ENCODE measurements at places on chromosomes 3 and 15.
A peak's percentile ranks its signal among the peaks of the same experiment; 100 is the strongest.

GRCh38 chr3:42631620-42632019 is 21.9 kb upstream of the ZBTB47 start:
- DNase-seq: no peak

DNA sequence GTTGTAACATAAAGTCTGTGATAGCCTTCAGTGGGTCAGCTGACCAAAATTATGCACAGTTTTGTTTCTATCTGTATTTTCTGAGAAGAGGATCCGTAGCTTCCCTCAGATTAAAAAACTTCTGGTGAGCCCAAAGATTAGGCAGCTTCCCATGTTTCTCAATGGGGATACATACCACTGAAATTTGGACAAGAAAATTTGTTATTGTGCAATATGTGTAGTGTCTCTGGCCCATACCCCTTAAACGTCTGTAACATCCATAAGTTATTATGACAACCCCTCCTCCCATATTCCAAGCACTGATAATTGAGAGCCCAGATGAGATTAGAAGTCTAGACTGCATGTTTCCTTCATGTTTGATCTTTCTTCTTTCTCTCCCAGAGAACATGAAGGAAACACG is 1.9 kb upstream of the MITF start:
- DNase-seq: no peak

DNA sequence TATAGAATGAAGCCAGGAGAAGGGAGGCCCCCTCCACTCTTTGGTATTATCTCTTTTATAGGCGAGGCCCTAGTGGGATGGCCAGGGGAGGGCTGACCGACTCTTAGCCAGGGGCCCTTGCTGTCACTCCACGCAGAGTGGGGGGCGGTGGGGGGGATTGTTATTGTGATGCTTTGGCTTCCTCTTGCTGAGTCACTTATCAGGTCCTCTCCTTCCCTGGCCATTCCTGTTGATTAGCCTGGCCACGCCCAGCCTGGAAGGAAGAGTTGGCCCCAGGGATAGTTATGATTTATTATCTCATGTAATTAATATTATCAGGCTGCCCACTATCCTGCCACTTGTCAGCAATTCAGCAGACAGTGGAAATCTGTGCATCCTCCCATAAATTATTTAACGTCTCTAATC is 25.5 kb upstream of the SKOR1 start:
- no peak for DNase-seq

DNA sequence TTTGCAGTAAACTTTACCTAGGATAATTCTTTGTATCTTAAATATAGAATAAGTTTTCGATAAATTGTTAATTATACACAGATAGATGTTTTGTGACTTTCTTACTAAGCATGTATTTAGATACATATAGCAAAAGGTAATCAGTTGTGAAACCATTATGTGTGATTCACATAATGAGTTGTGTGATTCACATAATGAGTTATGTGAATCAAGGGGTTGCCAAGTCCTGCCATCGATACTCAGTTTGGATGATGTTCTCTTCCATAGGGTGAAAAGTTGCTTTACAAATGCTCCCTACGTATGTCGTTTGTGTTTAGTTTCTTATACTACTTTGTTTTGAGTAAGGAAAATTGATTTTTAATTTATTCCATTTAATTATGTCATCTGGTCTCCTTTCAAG is 682.1 kb downstream of the MECOM start:
- no peak for DNase-seq

GRCh38 chr15:31262901-31263671 is 63.5 kb upstream of the KLF13 start:
- no peak for DNase-seq

DNA sequence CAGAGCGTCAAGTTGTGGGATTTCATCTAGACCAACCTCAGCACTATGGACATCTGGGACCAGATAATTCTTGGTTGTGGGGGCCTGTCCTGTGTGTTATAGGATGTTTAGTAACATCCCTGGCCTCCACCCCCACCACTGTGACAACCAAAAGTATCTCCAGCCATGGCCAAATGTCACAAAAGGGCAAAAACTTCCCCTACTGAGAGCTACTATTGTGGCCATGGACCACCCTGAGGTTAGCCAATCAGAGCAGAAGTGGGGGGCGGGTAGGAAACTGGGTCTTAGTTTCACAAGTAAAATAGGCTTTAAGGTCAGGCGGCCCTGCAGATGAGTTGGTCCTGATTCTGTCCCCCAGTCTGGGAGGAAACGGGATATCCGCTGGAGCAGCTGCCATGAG is 25.4 kb downstream of the KIF7 start:
- no peak for DNase-seq

- no peak for DNase-seq
Observed at GRCh38 chr3:63869940-63870614, 6.4 kb downstream of the ATXN7 start.

- DNase-seq: no peak
Observed at GRCh38 chr15:43777267-43777914, 625 bp upstream of the ELL3 start.

DNA sequence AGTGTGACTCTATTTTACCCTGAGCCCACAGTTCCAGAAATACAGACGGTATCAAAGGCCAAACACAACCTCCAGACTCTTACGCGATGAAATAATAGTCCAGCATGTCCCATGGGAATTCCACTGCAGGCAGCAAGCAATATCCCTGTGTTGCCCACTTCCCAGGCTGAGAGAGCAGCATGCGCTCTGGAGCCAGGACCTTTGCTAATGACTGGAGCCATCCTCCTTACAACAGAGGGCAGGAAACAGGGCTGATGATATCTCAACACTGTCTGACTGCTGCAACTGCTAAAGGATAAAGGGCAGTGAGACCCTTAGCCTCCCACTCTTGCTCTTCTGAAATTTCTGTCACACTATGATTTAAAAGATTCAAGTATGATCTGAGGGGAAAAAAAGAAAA is 34.8 kb downstream of the MCF2L2 start:
- DNase-seq: no peak

DNA sequence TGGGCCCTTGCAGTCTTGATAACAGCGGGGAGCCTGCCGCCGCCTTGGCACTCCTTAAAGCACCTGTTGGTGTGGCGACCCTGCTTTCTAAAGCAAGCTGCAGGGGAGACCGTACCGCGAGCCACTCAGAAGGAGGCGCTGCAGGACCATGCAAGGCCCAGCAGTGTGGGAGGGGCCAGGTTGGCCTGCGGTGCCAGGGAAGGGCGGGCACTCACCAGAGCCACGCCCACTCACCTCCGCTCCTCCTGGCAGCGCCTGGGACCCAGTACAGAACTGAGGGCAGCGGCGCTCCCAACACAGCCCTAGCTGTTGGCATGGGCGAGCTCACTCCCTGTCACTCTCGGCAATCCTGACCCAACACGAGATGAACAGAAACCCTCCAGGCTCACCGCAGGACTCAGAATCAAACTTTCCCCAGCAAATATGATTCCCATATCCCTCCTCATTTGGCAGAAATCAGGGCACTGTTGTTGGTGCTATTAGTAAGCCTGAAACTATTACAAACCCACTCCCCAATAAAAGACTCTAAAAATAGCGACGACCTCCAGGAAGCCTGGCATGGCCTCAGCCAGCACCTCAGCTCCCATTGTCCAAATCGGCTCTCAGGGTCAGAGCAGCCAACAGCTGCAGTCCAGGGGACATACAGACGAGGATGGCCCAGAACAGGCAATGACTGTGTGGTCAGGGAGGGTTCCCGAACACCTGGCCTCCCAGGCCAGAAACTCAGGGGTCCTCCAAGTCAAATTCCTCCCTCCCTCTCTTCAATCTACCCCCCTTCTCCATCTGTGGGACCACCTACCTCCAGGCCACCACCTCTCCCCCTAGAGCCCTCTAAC is 77.2 kb downstream of the TBC1D2B start:
- DNase-seq: peak; percentile 24

GRCh38 chr15:69328739-69329138 is 30.0 kb downstream of the PAQR5 start:
- DNase-seq: no peak

DNA sequence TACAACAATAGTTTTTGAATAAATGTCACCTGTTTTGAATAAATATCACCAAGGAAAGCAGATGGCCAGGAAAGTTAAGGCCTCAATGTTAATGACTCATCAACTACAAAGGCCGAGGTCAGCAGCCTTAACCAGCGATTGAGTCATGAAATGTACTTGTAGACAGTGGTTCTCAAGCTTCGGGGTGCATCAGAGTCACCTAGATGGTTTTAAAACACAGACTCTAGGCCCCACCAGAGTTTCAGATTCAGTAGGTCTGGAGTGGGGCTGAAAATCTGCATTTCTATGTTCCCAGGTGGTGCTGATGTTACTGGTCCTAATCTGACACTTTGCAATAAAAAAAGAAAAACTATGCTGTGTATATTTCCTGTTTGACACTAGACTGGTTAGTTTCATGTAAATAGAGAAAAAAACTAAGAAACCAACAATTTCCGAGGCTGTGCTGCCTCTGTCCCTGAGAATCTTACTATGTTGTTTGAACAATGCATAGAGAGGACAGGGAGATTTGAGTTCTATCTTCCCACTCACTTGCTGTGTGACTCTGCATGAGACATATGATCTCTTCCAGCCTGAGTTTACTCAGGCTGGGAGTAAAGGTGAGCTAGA is 9.8 kb downstream of the RAB27A start:
- no peak for DNase-seq
